IMR-90 (cell line): ENCODE measurements at places on chromosomes 12 and 14.

GRCh38 chr12:68675101-68675842 is 11.5 kb upstream of the NUP107 start:
- DNase-seq = no peak

DNA sequence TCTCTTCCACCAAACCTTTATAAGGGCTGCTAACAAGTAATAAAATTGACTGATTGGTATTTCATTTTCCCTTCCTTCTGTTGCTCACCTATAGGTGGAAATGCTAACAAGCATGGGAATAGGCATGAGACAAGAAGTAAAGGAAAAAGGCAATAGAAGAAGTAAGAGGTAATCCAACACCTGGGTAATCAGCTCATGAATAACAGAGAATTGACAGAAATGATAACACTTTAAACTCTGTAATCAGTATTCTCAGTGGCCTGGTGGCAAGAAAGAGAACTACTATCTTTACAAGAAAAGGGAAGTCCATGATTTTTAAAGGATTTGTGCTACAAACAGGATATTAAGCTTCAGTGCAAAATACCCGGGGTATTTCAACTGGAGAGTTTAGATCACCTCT is 737.8 kb downstream of the RERGL start:
- DNase-seq = no peak

- no peak for DNase-seq
Measured at GRCh38 chr12:113766131-113766878, 199.8 kb downstream of the RBM19 start.

DNA sequence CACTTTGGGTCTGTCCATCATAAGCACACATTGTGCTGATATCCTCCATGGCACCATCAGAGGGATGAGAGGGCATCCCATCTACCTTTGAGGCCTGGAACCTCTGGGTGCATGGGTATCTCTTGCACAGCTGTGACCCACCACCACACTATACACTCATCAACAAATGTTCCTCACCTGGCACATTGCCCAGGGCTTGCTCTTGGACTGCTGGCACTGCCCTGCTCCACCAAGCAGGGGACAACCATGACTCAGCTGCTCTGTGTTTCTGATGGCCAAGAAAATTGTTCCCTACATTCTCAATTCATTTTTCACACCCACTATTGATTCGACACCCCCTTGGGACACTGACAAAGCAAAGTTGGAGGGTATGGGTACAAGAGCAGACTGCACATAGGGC is 155.5 kb downstream of the PTPRO start:
- no peak for DNase-seq

- DNase-seq = no peak
Measured at GRCh38 chr12:107107381-107107780, 14.0 kb upstream of the CRY1 start.

GRCh38 chr12:120971299-120972180 is 6.8 kb upstream of the HNF1A start:
- DNase-seq = peak; percentile 63

GRCh38 chr12:66050610-66051009 is 79.9 kb downstream of the LLPH start:
- no peak for DNase-seq

DNA sequence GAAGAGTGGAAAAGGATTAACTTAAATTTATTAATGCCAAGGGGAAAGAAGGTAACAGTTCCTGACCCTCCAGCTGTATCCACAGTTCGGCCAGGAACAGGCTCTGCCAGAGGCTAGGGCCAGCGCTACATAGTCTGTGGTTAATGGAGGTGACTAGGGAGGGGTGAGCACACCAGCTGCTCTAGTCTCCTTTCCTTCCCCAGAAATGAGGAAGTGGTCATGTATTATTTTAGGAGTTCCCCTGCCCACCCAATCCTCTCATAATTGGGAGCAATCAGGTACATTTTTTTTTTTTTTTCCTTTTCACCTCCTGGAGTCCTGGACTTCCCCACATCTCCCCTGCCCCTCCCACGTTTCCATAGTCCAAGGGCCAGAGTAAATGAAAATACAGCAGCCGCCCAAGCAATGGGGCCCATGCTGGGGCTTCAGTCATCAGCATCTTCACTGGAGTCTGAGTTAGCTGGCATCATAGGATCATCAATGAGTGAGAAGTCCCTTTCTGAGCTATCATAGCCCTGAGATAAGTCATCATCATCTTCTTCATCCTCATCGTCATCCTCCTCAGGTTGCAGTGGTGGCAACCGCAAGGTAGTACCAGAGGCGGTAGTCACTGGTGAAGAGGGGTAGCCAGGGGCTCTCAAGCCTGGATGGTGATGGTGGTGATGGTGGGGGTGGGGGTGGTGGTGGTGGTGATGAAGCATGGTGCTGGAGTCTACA is 1.5 kb upstream of the SUPT16H start:
- no peak for DNase-seq

DNA sequence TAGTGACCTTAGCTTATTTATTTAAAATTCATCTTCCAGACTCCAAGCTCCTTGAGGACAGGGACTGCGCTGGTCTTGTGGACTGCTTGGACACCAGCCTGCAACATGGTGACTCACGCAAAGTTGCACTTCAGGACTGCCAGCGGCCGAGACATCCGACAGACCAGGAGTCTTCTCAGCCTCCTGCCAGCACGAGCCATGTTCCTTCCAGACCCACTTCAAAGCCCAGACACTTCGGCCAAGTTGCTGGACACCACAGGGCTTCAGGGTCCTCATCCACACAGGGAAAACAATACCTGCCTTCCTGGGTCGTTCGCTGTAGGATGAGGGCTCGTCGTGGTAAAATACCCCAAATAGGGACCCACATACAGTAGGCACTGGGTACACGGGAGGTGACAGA is 88.7 kb downstream of the BCL11B start:
- no peak for DNase-seq
